Nephron progenitor cell (in vitro differentiated cells): ENCODE measurements at places on chromosomes 1 and 21.

DNA sequence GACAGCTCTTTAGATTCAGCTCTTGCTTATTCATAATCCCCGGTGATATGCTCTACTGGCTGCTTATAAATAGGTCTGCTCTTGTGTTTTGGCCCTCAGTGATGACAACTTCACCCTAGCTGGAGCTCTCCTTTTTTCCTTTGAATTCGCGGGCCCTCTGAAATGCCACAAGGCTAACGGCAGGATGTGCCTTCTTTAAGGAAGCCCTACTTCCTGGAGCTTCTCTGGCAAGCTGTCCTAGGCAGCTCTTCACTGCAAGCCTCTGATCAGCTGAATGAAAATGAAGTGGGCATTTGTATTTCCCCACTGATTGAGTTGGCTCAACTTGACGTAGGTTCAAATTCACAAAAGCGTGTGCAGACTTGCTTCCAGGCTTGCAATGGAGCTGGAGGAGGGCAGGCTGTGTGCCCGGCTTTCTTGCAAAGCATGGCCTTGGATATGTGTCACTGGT, 22.2 kb downstream of the SGIP1 start:
- no peak overlapping the region for H3K4me3 ChIP-seq
- no peak for DNase-seq
- H3K36me3 ChIP-seq, result no peaks in the 10 kb centered on the region
- H3K4me1 ChIP-seq, result peaks cover 5% of the 10 kb centered on the region

DNA sequence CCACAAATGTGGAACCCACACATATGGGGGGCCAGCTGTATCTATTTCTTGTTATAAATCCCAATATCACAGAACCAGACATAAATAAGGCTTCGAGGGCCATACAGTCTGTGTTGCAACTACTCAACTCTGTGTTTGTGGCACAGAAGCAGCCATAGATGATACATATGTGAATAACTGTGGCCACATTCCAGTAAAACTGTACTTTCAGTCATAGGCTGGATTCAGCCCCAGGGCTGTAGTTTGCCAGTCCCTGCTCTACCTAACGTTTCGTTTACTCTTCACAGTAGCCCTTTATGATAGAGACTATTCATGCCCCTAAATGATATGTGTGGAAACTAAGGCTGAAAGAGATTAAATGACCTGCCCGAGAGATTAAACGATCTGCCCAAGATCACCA, 48.7 kb downstream of the FHAD1 start:
- H3K27ac ChIP-seq, result no peak overlapping the region
- peaks cover 15% of the 10 kb centered on the region for H3K27me3 ChIP-seq
- DNase-seq, result no peak

DNA sequence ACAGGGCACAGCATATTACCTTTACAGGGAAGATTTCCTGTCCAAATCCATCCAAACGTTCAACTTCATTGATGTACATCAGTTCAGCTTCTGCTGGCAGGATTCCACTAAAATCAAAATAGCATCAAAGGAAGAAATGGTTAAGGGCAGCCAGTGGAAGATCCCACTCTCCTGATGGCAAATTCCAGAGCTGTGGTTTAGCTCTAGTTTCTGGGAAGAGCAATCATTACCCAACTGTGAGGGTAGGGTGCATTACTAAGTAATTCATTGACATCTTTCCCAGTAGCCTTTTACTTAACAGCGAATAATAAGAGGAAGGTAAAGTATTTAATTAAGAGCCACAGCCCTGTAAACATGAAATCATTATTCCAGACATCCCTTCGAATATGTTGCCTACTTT, 120.7 kb downstream of the SMYD2 start:
- H3K4me3 ChIP-seq, result no peak overlapping the region
- H3K36me3 ChIP-seq, result peaks cover 66% of the 10 kb centered on the region
- H3K27ac ChIP-seq, result no peak overlapping the region
- H3K27me3 ChIP-seq, result no peaks in the 10 kb centered on the region
- DNase-seq, result no peak
- H3K4me1 ChIP-seq, result peaks cover 11% of the 10 kb centered on the region

DNA sequence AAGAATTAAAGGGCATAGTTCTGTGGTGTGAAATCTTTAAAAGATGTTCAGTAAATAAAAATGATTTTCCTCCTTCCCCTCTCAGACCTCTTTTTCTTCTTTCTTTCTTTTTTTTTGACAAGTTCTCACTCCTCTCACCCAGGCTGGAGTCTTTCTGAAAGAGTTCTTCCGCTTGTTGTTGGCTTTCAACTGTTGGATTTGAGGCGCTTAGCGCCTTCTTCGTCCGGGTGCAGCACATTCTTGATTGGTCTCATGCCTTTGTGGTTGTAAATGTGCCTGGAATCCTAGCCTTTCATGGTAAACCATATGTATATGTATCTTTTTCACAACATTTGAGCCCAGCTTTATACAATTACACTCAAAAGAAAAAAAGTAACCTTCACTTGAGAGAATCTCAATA, 980 bp upstream of the METTL18 start:
- H3K36me3 ChIP-seq, result peaks cover 45% of the 10 kb centered on the region
- H3K27me3 ChIP-seq, result no peaks in the 10 kb centered on the region
- peaks cover 38% of the 10 kb centered on the region for H3K4me1 ChIP-seq
- H3K27ac ChIP-seq, result peak overlapping the region; percentile 10
- DNase-seq, result no peak

DNA sequence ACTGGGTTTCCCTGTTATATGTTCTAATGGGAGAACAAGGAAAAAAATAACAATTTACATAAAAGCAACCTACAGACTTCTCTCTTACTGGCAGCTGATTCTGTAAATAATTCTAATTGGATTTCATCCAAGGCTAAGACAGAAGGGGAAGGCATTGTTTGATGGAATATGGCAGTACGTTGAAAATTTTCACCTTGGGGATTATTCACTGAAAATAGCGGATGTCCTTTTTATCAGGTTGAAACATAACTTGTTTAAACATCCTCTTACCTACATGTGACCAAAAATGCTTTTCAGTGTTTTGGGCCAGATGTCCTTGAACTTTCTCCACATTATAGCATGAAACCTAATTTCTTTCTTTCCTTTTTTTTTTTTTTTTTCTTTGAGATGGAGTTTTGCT, 24.9 kb downstream of the TSNAX start:
- no peak overlapping the region for H3K4me3 ChIP-seq
- H3K36me3 ChIP-seq, result peaks cover 36% of the 10 kb centered on the region
- DNase-seq, result no peak
- H3K27me3 ChIP-seq, result no peaks in the 10 kb centered on the region

DNA sequence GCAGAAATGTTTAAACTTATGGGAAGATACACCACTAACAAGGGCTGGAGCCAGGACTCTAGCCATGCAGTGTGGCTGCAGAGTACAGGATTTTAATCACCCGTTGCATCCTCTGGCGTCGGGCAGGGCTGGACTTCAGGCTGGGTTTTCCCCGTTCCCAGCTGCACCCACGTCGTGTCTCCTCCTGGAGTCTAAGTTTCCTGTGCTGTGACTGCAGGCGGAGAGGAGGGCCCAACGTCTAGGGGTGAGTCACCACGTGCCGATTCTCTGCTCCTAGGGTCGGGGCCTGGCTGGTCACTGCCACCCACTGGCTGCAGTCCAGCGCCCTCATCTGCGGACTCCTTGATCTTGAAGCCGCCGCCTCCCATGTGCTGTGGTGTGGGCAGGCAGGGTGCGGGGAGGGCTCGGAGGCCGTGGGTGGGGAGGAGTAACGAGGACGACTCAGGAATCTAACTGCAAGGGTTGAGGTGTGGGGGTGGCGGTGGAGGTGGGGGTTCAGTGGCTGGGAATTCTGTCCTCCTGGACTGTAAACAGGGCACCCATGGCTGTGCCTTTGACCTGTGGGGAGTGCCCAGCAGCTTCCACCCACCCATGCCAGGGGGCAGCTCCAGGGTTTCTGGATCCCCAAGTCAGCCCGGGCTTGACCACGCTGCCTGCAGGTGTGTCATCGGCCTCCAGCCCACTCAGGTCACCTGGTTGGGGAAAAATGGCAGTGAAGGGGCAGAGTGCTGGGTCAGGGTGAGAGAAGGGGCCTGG, 77.8 kb downstream of the ALPL start:
- H3K4me1 ChIP-seq, result peaks cover 21% of the 10 kb centered on the region
- DNase-seq, result peak; percentile 55
- H3K27me3 ChIP-seq, result peaks cover 39% of the 10 kb centered on the region
- no peak overlapping the region for H3K27ac ChIP-seq

DNA sequence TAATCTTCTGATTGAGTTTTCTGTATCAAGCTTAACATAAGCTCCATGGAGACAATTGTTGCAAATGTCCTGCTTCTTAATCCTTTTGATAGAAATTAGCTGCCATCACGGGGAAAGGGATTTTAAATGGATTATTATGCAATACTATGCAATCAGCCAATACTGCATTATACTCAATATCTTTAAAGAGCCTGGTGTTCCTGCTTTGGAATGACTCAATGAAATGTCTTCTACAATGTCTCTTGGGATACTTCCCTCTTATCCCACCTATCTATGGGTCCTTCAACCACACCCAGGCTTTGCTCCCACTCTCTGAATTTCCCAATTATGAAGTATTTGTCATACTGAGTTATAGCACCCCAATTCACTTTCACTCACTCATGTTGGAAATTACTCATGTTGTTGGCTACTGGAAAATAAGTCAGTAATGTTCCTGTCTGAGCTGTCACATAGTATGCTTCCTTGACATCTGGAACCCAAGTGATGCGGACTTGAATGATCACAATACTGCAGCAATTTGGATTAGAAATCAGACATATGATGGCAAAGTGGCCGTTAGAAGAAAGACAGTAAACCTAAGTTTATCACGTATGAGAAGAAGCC, 85.0 kb downstream of the TPR start:
- H3K4me3 ChIP-seq, result no peak overlapping the region
- H3K36me3 ChIP-seq, result no peaks in the 10 kb centered on the region
- no peaks in the 10 kb centered on the region for H3K27me3 ChIP-seq
- H3K27ac ChIP-seq, result no peak overlapping the region
- no peak for DNase-seq

DNA sequence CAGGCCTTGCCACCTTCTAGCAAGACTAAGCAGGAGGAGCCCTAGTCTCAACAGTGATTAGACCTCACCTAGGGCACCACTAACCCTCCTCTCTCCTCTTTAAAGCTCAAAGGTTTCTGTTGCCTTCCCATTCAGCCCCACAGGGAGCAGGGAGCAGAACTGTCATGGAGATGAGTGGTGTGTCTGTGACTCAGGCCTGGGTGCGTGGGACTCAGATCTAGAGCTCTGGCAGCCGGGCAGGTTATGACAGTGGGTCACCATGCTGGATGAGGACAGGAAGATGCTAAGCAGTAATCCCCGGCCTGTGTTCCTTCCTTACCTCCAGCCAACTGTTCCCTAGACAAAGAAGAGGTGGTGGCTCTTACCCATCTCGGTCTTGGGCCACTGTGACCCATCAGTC, 60.1 kb upstream of the COA6 start:
- no peak overlapping the region for H3K4me3 ChIP-seq
- H3K4me1 ChIP-seq, result peaks cover 25% of the 10 kb centered on the region
- H3K27me3 ChIP-seq, result peaks cover 37% of the 10 kb centered on the region
